ENCODE measurements at places on chromosomes 6 and 20.

GRCh38 chr6:3285732-3286131 is 27.0 kb downstream of the PSMG4 start:
- DNase-seq = no peak

DNA sequence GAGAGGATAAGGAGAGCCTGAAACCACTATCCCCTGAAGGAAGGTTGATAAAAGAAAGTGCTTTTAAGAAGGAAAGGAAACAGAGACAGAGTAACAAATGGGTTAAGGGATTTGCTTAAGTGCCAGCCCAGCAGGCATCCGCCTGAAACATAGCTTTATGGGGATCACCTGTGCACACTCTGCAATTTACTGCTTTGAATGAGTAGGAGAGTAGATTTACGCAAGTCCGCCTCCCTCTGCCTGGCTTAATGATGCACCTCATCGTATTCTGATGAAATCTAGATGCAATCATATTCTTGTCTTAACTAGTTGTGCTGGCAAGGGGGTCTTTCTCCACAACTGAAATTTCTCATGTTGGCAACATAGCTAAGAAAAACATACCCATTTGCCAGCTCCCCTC is 101.1 kb upstream of the ID4 start:
- no peak for DNase-seq

DNA sequence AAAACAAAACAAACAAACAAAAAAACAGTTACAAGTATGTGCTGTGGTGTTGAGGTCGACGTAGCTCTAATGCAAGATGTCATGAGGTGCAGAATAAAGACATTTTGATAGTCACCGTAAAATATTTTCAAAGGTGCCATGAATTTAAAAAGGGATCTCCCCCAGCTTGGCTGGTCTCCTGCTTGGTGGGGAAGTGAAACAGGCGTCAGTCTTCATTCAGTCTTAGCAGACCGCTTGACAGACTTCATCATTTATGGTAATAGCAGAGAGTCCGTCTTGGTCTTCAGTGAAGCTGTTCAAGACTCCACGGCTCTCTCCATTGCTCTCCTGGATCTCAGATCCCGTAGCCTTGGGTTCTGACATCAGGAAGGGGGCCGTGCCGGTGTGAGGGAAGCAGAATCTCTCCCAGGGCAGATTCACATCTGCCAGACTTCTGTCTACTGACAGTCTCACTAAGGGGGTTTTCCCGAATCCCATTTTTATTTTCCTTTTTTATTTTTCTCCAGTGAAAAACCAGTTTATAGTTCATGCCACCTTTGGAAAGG is 1.6 kb downstream of the SLC24A3 start:
- DNase-seq = no peak

DNA sequence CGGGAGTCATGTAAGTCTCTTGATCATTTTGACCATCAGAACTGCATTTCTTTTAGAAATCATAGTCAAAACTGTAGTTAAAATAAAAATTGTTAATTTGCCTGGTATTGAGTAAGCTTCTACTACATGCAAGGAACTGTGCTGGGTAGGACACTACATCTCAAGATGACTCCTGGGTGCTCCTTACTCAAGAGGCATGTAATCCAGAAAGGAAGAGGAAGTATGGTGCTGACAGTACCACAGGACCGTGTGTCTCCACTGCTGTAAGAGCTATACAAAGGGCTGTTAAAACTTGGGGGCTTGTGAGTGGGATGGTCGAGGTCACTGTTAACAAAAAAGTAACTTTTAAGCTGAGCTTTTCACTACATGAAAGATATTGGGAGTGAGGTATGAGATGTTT is 508.3 kb upstream of the SOX4 start:
- DNase-seq = no peak

DNA sequence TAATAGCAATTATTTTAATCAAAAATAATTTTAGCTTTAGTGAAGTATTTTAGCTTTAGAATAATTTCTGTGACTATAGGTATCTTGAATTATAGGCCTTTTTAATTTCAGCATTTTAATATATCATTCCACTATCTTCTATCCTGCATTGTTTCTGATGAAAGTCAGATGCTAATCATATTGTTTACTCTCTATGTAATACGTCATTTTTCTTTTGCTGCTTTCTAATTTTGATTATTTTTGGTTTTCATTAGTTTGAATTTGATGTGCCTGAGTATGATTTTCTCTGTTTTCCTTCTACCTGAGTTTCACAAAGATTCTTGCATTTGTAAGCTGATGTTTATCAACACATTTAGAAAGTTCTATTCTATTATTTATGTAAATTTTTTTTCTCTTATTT is 17.4 kb upstream of the ADGRG6 start:
- DNase-seq = no peak

DNA sequence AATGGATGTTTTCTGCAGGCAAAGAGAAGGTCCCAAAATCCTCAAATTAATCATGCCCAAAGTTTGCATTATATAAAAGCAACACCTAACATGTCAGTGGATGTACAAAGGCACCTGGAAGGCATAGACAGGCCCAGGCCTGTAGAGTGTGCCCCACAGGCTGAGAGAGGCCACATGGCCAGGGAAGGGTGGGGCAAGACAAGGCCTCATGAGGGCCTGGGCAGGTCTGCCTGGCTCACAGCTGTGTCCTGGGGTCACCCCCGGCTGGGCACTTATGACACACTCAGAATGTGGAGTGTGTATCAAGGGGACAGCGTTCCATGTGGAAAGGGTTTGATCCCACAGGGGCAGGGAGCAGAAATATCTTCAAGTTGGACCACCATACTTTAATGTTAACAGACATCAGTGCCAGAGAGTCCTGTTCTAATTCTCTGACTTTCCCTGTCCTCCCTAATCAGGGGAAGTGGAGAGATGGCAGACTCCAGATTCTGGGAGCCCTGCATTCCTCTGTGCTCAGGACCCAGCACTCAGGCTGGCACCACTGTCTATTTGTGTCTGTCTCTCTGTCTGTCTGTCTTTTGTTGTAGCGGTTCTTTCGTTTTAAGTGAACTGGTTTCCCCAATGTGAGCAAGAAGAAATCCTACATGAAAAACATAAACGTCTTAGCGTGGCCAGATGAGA is 178.3 kb upstream of the FOXA2 start:
- no peak for DNase-seq

GRCh38 chr6:120938164-120938875 is 396.0 kb downstream of the TBC1D32 start:
- no peak for DNase-seq

DNA sequence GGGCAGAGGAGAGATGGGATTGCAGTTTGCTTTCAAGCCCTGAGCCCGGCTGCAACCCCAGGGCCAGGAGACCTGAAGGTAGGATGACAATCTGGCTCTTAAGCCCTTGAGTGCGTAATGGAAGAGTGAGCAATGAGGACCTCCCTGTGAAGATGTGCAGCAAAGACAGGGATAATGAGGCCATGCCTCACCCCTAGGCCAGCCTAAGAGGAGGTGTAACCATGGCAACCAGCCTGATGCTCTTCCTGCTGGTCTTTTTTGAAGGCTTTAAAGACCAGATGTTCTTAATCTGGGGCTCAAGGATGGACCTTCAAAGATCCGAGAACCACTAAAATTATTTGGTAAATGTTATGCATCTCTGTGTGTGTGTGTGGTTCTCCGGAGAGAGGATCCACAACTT is 8.2 kb downstream of the ARHGAP40 start:
- DNase-seq = no peak

- DNase-seq = no peak
Measured at GRCh38 chr6:134010974-134011373, 41.5 kb downstream of the SLC2A12 start.

GRCh38 chr6:87139236-87139635 is 16.1 kb upstream of the ZNF292 start:
- no peak for DNase-seq

DNA sequence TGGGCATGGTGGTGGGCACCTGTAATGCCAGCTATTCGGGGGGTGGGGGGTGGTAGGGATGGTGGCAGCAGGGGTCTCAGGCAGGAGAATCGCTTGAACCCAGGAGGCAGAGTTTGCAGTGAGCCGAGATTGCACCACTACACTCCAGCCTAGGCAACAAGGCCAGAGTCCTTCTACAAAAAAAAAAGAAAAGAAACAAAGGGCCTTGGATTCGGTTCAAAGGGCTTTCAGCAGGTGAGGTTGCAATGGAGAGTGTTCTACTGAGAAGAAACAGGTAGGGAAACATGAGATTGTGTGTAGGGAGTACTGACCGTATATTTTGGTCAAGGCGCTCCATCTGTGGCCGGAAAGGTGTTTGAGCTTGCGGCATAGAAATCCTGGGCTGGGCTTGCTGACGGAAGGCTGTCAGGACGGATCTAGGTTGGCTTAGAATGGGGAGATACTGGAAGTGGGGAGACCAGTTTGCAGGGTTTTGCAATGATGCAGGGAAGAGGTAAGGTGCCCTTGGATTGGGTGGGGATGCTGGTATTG is 40.7 kb upstream of the DSP start:
- DNase-seq = no peak

- DNase-seq = no peak
Measured at GRCh38 chr6:32194825-32195651, 2.6 kb upstream of the GPSM3 start.

DNA sequence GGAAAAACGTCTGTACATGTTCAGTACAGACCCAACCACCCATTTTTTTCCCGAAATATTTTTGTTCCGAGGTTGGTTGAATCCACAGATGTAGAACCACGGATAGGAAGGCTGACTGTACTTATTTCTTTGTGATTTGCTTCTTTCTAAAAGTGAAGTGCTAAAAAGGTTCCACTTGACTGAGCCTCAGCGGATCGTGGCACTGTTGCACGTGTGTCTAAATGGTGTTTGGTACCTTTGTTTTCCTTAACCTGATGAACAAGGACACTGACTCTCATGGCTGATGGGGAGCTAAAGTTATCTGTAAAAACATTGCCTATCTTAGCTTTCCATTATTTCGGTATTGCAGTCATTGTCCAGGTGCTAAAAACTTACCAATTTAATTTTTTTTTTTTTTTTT is 6.2 kb downstream of the BPHL start:
- DNase-seq = no peak

- no peak for DNase-seq
Measured at GRCh38 chr6:39347906-39348585, 25.5 kb upstream of the KCNK16 start.

DNA sequence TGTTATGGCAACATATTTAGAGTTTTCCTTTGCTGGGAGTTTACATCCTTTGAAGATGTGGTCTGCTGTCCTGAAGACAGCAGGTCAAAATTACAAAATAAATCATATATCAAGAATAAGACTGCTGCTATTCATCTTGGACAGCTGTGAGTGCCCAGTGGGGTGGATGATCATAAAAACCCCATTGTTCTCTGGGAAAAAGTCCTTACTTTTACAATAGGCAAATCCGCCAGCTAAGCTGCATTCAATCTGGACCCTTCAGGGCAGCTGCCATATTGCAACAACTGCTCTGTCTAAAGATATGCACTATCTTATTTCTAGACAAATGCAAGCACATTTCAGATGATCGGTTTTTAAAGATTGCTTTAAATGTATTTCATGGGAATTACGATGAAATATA is 19.4 kb downstream of the CASS4 start:
- no peak for DNase-seq

DNA sequence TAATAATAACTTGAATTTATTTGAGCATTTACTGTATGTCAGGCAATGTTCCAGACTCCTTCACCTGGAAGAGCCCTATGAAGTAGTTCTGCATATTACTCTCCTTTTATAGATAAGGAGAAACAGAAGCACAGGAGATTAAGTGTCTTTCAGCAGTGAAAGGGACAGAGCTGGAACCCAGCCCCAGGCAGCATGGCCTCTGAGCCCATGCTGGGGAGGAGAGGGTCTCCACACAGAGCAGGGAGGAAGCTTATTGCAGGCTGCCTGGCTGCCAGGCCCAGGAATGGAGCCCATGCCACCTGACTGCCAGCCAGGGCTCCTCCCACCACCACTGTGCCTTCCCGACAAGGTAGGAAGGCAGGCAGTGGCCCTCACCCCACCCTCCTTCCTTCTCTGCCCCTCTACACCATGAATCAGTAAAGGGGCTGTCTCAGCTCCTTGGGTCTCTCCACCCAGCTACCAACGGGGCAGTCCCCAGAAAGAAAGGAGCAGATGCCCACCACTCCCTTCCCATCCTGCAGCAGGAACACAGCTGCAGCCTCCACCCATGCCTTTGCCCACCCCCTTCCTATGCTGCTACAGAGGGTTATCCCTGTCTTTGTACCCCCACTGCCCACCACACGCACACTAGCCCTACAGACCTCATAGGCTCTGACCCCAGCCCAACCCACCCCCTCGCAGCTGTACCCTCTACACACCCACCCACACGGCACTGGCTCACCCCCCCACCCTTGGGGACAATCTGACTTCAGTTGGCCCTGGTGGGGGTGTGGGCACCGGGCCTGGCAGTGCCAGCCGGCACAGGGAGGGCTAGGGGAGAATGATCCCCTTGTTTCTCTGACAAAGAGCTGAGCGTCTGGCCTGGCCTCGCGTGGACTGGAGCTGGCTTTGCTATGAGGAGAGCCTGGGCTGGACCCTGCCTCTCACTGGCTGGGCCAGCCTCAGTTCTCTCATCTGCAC is 41.8 kb downstream of the TFEB start:
- DNase-seq = no peak

- DNase-seq = no peak
Measured at GRCh38 chr6:144338474-144338873, 53.3 kb downstream of the UTRN start.

GRCh38 chr6:158233214-158233795 is 65.2 kb downstream of the GTF2H5 start:
- no peak for DNase-seq

- no peak for DNase-seq
Measured at GRCh38 chr20:45173522-45173921, 1.2 kb upstream of the PI3 start.

Measured in NCI-H1048 (cell line).